Activated T-cell treated with anti-CD3 and anti-CD28 coated beads, Interleukin-2, amount 50 U/mL, for 48 hours (primary cell): ENCODE measurements at places on chromosomes 13 and 19.

DNA sequence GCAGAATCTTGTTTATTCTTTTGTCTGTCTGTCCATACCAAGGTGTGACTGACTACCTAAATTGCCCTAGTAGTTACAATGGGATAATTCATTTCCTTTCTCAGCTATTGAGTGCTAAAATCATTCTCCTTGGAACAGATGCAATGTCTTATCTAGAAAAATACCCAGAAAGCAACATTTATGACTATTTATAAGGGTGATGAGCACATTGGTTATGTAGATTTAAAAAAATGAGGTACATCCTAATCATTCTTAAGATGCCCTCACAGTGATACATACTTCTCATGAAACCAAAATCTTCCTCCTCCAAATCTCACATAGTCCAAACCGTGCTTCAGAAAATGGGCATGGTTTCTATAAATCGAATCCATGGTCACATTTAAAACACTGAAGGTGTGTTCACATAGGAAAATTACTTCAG, 11.6 kb upstream of the UBE2L5 start:
- DNase-seq: no peak

- DNase-seq: no peak
These were observed 1.8 kb upstream of the GSX1 start for GRCh38 chr13:27790523-27790922.

- DNase-seq: peak; percentile 49
These were observed 23.5 kb upstream of the LAIR1 start for GRCh38 chr19:54387991-54388801.

DNA sequence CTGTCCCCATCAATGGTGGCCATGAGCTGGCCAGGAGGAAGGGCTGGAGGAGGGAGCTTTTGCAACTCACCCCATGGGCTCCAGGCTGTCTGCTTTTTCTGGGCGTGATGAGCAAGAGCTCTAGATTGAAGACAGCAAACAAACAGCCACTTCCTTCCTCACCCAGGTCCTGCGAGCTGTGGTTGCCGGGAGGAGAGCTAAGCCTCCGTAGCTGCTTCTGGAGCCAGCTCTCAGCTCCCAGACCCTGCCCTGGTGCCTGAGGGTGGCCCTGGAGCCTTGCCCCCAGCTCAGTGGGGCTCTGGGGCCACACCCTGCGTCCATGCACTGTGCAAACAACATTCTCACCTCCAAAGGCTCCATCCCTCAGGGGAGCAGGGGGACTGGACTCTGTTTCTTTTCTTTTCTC, 6.2 kb downstream of the MYO1F start:
- DNase-seq: peak; percentile 48

- DNase-seq: peak; percentile 53
These were observed 692 bp downstream of the RGS9BP start for GRCh38 chr19:32676186-32676894.

- DNase-seq: peak; percentile 76
These were observed at the start of gene ZNF578 for GRCh38 chr19:52453324-52454094. Gene ZNF578 (plus strand): TSS chr19:52453553. CDS start chr19:52501846, 48,293 bp downstream.

DNA sequence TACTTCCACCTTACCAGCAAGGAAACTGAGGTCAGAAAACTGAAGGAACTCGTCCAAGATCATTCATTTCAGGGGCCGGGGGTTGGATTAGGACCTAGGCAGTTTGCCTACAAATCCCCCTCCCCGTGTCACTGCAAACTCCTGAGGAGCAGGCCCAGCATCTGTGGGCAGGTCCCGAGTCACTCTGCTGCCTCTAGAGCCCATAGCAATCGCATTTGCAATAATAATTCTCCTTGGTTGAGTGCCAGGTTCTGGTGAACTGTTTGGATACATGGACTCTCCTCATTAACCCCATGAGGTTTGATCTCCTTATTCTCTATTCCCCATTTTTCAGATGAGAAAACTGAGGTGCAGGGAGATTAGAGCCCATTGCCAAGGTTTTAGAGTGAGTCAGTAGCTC, 903 bp downstream of the PIN1 start:
- no peak for DNase-seq

DNA sequence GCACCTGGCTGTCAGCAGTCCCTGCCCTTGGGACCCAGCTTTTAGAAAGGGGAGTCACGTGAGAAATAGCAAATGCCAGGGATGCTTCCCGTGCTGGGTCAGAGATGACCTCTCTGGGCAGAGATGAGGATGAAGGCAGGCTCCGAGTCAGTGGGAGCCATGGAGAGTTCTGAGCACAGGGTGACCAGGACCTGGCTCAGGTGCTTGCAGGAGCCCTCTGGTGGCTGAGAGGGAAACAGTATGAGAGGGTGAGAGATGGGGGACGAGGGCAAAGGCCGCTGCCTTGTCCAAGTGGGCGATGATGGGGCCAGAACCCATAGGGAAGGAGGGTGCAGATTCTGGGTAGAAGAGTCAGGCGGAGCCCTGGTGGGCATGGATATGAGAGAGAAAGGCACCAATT, 15.8 kb downstream of the TMED1 start:
- DNase-seq: no peak

- DNase-seq: no peak
These were observed 3.2 kb downstream of the ATP4B start for GRCh38 chr13:113654591-113655345.
